ENCODE measurements at places on chromosomes 6 and 20. TPM values are rescaled to one million over a fixed set of nuclear protein-coding genes. Genes with fewer than 3 reads are reported as not detected.

Gene CD24
- 44.9 TPM for polyA plus RNA-seq

Gene UST
- 4.5 TPM for polyA plus RNA-seq

Gene LY86
- 9.8 TPM for polyA plus RNA-seq

Gene NHLRC1
- polyA plus RNA-seq: 2.9 TPM

Gene FAM217A
- polyA plus RNA-seq: not detected

Gene RIPOR3
- polyA plus RNA-seq: 7.4 TPM

Gene IMPG1
- not detected for polyA plus RNA-seq

Gene SLC22A7
- polyA plus RNA-seq: not detected
